SK-N-MC (cell line): ENCODE measurements at places on chromosomes 2 and 18.

DNA sequence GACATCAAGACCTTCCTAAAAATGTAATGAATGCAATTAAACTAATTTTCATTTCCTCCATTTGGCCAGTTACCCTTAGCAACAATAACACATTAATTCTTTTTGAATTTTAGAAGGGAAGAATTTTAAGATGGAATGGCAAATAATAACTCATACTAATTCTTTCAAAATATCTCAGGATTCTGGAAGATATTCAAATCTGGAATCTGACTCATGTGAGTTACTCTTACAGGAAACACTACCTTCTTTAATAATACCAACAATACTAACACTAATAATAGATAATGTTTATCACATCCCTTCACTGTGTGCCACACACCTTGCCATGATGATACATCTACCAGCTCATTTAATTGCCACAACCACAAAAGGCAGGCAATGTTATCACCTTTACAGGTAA is 46.4 kb downstream of the ZNF521 start:
- no peak for DNase-seq

- peak; percentile 37 for DNase-seq
Measured at GRCh38 chr2:183868707-183869106, 729.6 kb upstream of the ZNF804A start.

GRCh38 chr18:48358868-48359267 is 50.3 kb downstream of the ZBTB7C start:
- DNase-seq: no peak

DNA sequence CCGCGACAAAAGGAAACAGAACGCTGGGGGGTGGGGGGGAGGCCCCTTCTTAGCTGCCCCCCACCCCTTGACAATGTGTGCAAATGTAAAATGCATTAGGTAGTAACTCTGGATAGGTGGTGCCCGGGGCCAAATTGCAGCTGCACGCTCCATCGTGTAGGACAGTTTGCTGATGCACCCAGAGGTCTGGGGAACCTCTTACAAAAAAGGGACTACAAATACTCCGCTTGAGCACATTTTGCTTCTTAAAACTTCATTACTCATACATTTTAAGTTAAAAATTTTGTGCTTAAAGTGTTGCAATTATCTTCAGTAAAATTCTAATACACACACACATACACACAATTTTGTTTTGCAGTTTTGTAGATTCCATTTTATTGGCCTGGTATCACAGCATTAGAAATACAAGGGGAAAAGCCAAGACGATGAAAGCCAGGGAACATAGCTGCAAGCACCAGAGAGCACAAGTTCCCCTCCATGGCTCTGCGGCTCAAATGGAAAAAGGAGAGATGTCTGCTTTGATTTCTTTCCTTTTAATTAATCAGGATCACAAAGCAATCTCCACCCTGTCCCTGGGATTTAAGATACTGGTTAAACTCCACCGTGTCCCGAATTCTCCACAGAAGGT is 582.1 kb downstream of the ZEB2 start:
- DNase-seq: peak; percentile 20

- no peak for DNase-seq
Measured at GRCh38 chr2:15748736-15749323, 157.2 kb downstream of the DDX1 start.

DNA sequence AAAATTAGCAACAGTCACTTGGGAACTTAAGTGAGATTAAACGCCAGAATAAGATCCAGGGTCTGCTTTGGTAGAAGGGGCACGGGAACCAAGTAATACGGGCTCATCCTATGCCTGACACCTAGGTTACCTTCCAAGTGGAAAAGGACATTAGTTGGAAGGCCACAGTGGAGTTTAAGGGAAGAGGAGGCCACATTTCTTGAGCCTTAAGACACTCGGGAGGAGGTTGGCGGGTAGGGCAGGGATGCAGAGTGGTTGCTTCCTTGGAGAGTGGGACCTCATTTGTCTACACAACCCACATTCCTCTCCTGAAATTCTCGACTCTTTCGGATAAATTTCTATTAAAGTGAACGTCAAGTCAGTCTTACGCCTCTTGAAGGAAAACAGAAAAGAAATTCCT is 510 bp upstream of the DNAH6 start:
- no peak for DNase-seq

- DNase-seq: no peak
Measured at GRCh38 chr2:221771297-221771696, 199.2 kb upstream of the EPHA4 start.

GRCh38 chr2:84078471-84078870 is 380.6 kb downstream of the SUCLG1 start:
- DNase-seq: no peak

- DNase-seq: no peak
Measured at GRCh38 chr2:166334805-166335204, 40.9 kb downstream of the SCN9A start.

- no peak for DNase-seq
Measured at GRCh38 chr2:31138037-31138962, at the start of gene GALNT14. Gene GALNT14, minus strand, starts transcription at chr2:31138440. Its CDS starts 354 bp downstream, at chr2:31138086.

GRCh38 chr2:230127195-230127594 is 58.5 kb upstream of the SLC16A14 start:
- no peak for DNase-seq

DNA sequence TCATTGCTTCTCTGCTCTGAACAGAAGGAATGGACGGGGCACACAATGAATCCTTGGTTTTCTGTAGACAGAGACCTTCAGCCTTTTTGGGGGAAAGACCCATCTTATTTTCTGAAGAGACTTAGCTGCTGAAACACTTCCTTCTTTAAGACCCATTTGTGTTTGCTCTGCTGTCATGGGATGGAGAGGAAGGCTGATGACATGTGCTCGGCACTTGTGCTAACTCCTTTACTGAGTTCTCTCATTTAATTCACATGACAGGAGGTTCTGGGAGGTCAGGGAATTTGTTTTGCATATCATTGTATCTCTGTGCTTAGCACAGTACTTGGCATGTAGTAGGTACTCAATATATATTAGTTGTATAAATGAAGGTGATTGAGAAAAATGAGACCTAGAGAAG is 39.0 kb downstream of the OXER1 start:
- DNase-seq: no peak

GRCh38 chr2:48507111-48507510 is 22.8 kb upstream of the STON1 start:
- no peak for DNase-seq

DNA sequence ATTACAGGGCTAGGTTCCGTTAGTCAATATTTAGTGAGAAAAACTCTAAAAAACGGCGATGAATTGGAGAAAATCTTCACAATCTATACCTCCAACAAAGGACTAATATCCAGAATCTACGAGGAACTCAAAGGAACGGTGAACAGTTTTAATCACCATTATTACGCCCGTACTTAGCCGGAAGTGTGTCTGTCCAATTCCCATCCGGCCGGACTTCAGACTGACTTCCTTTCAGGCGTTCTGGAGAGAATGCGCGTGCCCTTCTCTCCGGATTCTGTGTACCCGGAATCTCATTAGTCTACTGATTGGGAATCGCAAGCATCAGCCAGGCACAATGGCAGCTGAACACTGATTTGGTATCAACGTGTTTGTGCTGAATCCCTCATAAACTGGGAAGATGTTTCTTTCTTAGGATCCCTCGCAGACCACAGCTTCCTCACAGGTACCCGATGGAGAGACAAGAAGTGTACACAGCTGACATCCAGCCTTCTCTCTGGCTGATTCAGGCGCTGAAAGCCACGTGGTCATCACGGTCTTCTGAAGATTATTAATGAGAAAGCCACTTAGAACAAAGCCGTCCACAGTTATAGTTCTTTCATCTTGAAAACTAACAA is 239.9 kb downstream of the ZNF516 start:
- no peak for DNase-seq

- DNase-seq: no peak
Measured at GRCh38 chr2:68726608-68727367, 7.8 kb upstream of the ARHGAP25 start.

DNA sequence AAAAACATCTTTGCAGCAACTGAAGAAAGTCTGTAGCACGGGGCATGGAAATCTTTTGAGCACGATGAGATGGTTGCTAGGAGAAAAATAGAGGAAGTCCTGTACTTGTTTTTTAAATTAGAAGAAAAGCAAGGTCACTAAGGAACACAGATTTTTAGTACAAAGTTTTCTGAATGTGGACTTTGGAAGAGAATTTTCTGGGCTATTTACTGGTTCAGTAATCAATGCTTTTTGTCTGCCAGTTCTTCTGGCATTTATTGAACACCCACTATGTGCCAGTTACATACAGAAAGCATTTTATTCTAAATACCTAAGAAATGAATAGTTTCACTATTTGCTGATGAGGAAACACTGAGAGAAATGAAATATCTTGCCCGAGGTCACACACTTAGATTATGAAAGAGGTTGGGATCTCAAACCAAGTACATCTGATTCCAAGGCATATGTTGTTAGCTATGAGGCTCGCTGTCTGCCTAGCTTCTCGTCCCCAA is 15.6 kb upstream of the MAP3K20 start:
- DNase-seq: no peak

- DNase-seq: no peak
Measured at GRCh38 chr2:239753401-239753837, 271.7 kb downstream of the NDUFA10 start.

- DNase-seq: no peak
Measured at GRCh38 chr2:191942090-191942738, 95.3 kb upstream of the CAVIN2 start.

DNA sequence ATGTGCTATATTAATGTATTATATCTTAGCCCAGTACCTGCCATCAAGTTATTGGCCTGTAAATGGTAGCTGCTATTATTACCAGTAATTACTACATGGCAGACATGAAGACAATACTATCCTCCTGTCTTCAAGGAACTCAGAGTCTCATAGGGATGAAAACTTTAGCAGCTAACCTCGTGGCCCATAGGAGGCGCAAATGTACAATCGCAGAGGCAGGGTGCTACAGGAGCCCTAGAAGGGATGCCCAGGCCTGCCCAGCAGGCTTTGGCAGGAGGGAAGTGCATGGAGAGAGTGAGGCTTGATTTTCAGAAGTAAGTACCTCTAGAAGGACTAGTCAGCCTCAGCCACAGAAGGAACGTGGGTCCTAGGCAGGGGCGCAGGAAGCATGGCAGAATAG is 44.7 kb upstream of the KIDINS220 start:
- DNase-seq: no peak

GRCh38 chr2:226387499-226387942 is 412.1 kb downstream of the IRS1 start:
- DNase-seq: no peak

DNA sequence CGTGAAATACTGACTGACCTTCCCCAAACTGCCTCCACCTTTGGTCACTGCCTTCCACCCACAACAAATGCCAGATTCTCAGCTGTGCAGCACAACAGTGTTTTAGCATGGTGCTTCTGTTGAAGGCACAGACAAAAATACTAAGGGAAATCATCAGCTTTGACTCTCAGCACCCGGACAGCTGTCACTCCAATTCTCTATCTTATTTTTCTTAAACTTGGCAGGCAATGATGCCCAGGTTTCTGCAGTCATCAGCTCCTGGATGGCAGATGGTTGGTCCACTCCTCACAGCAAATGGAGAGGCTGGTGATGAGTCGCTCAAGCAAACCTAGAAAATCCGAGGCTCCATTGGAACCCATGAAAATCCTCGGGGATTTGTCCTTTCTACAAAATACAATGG is 2.9 kb upstream of the FAM124B start:
- DNase-seq: no peak

DNA sequence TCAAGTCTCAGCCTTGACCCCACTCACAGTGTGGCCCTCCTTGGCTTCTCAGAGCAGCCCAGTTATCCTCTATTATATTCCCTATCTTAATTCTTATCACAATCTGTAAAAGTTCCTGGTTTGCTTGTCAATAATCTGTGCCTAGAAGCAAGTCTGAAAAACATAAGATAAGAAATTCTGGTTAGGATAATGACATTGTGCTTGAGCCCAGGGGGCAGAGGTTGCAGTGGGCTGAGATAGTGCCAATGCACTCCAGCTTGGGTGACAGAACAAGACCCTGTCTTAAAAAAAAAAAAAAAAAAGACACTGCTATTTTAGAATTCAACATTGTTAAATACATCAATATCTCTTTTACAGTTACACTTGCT is 63.9 kb downstream of the TMEM131 start:
- no peak for DNase-seq

GRCh38 chr2:174053355-174054151 is 88.4 kb upstream of the SP3 start:
- no peak for DNase-seq

GRCh38 chr2:241947004-241947350 is 77.4 kb downstream of the RTP5 start:
- DNase-seq: no peak

- DNase-seq: no peak
Measured at GRCh38 chr2:212737392-212738172, 199.0 kb upstream of the ERBB4 start.

GRCh38 chr2:25586726-25587144 is 86.6 kb downstream of the DTNB start:
- no peak for DNase-seq

GRCh38 chr2:98505971-98506664 is 61.5 kb downstream of the INPP4A start:
- no peak for DNase-seq

DNA sequence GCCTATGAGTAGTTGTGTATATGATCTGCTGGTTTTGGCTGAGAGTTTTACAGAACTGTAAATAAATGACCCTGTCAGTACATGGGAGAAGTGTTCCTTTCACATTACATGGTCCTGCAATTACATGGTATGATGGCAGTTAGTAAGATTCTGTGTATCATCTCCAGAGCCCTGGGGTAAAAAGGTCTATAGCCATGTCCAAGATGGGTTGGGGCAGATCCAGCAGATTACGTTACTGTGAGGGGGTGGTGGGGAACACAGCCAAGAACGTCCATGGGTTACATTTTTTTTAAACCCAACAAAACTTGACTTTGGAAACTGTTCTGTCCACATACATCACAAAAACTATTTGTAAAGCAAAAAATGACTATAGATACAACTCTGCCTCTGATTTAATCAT is 64.2 kb upstream of the LMAN1 start:
- no peak for DNase-seq

DNA sequence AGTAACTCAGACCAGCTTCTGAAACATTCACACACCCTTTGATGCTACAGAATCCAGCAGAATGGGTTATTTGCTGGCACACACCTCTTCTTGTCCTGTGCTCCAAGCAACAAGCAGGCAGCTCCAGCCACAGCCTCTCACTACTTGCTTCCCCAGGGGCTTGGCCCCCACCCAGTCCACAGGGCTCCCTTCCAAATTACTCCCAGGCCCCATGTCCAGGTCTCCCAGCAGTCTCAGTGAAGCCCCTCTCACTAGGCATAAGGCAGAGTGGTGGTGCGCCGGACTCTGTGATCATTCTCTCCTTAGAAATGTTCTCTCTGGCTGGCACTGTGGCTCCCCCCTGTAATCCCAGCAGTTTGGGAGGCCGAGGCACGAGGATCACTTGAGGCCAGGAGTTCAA is 25.9 kb downstream of the ITM2C start:
- DNase-seq: no peak

GRCh38 chr2:176251928-176252327 is 17.3 kb upstream of the MTX2 start:
- DNase-seq: no peak

DNA sequence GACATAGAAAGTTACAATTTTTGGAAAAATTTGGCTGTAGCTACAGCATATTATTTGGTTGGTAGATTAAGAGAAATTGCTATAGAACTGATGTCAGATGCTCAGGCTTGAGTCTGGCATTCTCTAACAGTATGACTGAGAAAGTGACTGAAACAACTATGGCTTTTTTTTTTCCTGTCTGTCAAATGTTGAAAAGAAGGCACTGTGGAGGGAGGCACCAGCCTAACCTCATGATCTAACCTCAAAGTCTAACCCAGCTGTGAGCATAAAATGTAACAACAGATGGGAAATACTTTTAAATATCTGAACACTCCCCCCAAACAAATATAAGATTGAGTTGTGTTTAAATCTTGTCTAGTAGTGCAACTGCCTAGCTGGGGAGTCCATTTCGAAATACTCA is 629.1 kb downstream of the LRP1B start:
- no peak for DNase-seq
